ENCODE measurements at places on chromosomes 1 and 21.

GRCh38 chr21:41876928-41877652 is 2.1 kb downstream of the PRDM15 start:
- DNase-seq: no peak

DNA sequence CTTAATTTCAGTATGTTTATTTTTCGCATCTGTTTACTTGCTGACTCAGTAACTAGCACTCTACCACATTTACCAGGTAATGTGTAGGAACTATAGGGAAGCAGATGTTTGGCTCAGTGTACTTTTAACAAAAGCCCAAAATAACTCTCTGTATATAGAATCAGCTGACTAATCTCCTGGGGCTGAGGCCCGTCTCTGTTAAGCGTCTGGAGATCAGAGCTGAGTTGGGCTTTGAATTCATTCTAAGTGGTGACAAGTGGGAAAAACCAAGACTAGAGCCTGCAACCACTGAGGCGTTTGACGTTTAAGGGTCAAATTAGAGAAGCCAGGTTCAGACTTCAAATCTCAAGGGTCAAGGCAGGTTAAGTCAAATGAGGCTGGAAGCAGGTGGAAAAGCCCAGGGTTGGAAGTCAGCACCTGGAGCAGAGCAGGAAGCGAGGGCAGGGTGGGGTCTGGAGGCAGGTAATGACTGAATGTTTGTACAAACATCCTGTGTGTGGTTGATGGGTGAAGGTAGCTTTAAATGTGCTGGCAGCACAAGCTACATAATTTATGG is 56.8 kb upstream of the LYST start:
- DNase-seq: no peak

DNA sequence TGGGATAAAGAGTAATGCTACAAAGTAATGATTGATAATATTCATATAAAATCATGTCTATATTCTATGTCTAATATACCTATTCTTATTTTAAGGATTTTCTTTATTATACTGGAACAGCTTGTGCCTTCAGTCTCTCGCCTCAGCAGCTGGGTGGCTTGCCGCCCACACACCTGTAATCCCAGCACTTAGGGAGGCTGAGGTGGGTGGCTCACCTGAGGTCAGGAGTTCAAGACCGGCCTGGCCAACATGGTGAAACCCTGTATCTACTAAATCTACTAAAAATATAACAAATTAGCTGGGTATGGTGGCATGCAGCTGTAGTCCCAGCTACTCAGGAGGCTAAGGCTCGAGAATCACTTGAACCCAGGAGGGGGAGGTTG is 7.6 kb upstream of the TRNAU1AP start:
- DNase-seq: no peak

DNA sequence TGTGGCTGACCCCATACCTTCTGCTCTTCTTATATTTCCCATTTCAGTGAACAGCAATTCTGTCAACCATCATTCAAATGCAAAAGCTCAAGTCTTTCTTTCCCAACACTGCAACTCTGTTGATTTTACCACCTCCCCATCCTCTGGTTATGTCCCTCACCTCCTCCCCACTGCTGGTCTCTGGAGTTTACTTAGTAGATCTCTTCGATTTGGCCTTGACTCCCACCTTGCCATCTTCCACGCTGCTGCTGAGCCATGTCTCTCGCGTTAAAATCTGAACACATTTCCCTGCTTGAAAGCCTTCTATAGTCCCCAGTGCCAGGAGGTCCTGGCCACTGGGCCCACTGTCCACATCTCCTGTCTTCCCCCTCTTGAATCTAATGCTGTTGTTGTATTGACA is 125.5 kb downstream of the RUNX1 start:
- no peak for DNase-seq

DNA sequence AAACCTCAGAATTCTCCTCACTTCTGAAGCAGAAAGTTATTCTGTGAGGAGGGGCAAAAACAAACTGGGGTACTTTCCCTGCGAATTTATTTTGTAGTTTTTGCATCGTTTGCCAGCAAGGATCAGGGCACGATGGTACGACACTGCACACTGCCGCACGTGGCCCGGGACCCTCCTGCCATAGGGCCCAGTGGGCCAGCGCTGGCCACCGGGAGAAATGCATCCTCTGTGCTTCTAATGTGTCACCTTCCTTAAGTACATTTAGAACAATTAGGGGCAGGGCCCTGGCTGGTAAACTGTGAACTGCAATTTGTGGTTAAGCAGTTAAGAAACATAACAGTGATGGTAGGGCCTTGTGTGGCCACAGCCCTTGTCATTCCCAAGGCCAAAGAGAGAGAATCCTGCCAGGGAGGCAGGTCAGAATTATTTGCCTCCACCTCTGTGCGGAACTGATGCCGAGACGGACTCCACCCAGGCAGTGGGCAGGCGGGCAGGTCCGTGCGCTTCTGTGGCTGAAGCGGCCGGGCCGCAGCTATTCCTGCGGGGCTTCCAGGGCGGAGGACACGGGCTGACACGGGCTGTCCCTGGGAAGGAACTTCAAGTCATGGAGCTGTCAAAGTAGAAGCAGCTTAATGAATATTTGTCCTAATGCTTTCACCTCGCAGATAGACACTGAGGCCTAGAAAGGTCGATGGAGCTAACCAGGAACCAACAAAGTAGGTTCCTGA is 12.5 kb downstream of the GPR137B start:
- DNase-seq: no peak

GRCh38 chr1:5225707-5226704 is 571.6 kb downstream of the AJAP1 start:
- DNase-seq: no peak

DNA sequence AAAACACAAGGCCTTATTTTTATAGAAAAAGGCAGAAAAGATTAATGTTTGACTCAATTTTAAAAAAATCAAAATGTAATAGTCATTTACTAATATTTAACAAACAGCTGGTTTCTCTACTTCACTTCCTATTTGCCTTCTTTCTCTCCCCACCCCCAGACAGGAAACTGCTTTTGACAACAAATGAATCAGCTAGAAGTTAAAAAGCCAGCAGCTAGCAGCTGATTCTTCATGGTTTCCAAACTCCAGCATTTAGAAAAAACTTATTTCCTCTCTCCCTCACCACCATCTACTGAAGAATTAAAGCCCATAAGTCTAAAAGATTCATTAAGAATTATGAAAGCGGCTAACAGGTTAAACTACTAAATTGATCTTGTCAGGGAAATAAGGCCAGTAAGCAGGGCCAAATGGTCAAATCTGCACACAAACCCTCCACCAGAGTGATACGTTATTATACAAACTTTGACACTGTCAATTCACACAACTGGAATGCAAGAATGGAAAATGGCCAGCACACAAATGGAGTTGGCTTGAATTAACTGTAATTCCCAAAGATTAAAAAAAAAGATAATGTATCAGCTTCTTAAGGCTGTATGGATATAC is 4.0 kb downstream of the WDR26 start:
- DNase-seq: no peak

DNA sequence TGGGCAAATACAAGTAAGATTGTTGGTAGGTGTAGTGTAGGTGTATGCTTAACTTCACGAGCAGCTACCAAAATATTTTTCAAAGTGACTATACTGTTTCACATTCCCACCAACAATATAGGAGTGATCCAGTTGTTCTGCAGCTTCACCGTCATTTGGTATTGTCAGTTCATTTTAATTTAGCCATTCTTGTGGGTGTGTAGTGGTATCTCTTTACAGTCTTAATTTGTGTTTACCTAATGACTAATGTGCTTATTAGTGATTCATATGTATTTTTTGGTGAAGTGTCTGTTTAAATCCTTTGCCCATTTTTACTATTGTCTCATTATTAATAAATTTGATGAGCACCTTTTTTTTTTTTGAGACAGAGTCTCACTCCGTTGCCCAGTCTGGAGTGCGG is 35.4 kb downstream of the RCSD1 start:
- DNase-seq: no peak

GRCh38 chr1:19616489-19616888 is 27.6 kb upstream of the NBL1 start:
- peak; percentile 34 for DNase-seq

All from kidney epithelial cell (primary cell).